ENCODE measurements at places on chromosomes 5 and 9. TPM values are rescaled to one million over a fixed set of nuclear protein-coding genes. Genes with fewer than 3 reads are reported as not detected.

DNA sequence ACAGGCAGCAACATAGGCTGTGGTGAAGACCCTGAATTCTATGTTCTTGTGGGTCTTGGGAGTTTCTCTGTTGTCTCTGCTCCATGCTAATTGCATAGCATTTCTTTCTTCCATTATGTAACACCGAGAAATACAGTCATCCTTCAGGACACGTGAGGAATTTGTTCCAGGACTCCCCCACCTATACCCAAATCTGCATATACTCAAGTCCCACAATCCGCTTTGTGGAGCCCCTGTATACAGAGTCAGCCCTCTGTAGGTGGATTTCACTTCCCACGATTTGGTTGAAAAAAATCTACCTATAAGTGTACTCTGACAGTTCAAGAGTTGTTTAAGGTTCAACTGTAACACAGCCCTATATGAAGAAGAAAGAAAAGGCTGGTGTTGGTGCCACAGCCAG, 22.1 kb downstream of the ANKRD33B start:
- no peak for DNase-seq

GRCh38 chr5:176614805-176615478, 5.0 kb upstream of the GPRIN1 start:
- peak; percentile 88 for DNase-seq

DNA sequence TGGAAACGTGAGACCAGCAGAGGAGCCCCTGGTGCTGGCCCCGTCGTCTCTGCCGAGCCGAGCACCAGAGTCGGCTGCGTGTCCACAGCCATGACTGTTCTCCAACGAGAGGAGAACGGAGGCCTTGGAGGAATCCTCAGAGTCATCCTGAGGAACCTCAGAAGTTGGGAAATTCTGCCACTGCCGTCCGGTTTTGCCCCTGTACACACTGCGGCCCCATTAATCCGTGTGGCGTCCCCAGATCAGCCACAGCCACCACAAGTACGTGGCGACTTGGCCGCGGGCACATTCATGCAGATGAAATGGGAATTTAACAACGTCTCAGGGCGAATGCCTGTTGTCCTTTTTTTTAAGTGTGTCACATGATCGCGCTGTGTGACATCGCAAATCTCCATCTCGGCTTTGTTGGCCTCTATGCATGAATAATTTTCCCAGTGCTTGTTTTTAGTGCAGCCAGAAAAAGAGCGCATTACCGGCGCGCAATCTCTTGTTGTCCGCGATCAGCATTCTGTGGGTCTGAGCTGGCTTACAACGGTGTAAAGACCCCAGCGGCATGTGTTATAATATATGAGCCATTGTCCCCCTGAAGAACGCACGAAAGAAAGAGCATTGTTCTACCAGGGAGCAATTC, 323.0 kb upstream of the IRX4 start:
- no peak for DNase-seq

DNA sequence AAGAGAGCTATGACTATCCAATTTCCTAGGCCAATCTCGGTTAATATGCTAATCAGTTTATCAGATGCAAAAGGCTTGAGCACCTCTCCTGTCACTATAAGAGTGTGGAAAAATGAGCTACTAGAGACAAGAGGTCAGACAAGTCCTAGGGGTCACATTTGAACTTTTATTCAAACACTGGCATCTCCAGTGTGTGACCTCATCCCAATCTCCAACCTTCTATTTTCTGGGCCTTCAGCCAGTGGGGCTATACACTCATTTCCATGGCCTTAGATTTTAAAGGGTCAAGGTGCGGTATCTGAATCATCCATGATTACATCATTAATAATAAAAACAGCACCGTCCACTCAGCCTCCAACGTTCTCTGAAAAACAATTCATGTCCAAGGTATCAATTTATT, 139.6 kb upstream of the LRRTM2 start:
- peak; percentile 82 for DNase-seq

GRCh38 chr5:1771149-1772065, 28.2 kb downstream of the MRPL36 start:
- DNase-seq: no peak

GRCh38 chr5:32777222-32777621, 66.1 kb downstream of the NPR3 start:
- no peak for DNase-seq

- no peak for DNase-seq
Observed at GRCh38 chr9:101038488-101038887, 10.0 kb downstream of the PLPPR1 start.

The INSL4 gene
- total RNA-seq: not detected

The PRRT1B gene
- not detected for total RNA-seq

The THBS4 gene
- total RNA-seq: 0.28 TPM

The F2RL2 gene
- 0.14 TPM for total RNA-seq

The OR1L1 gene
- total RNA-seq: not detected
